ENCODE measurements at places on chromosomes 5 and 9.

DNA sequence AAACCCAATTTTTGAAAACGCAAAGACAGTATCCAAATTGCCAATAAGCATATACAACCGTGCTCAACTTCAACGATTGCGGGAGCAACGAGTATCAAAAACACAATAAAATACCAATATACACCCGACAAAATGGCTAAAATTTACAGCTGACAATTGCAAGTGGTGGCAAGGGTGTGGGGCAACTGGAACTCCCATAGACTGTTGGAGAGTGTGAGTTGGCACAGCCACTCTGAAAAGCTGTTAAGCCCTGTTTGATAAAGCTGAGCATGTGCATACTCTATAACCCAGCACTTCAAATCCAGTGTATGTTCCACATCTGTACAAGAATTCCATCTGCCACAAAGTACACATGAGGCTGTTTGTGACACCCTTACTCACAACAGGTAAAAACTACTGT is 20.3 kb upstream of the NKD2 start:
- DNase-seq: no peak

DNA sequence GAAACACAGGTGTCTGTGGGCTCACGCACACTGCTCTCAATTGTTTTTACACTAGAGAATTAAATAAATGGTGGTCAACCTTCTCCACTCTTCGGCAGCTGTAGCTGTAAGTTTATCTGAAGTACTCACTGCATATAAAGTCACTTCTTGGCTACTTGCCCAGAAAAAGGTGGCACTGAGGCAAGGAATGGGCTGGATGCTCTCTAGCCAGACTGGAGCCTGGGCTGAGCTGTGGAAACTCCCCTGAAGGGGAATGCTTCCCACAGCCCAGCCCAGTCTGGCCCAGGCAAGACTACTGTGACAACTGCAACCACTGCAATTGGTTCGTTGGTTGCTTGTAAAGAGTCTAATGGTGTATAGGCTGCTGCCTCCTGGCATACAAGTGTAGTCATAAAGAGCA is 4.5 kb downstream of the LEAP2 start:
- no peak for DNase-seq

- DNase-seq: no peak
These were observed 284.3 kb downstream of the CCDC171 start for GRCh38 chr9:15837079-15837679.

GRCh38 chr9:14888875-14889274 is 21.4 kb downstream of the FREM1 start:
- no peak for DNase-seq

- no peak for DNase-seq
These were observed 9.3 kb upstream of the NR3C1 start for GRCh38 chr5:143412661-143413342.

GRCh38 chr9:76400534-76401096 is 6.4 kb upstream of the RFK start:
- DNase-seq: no peak

DNA sequence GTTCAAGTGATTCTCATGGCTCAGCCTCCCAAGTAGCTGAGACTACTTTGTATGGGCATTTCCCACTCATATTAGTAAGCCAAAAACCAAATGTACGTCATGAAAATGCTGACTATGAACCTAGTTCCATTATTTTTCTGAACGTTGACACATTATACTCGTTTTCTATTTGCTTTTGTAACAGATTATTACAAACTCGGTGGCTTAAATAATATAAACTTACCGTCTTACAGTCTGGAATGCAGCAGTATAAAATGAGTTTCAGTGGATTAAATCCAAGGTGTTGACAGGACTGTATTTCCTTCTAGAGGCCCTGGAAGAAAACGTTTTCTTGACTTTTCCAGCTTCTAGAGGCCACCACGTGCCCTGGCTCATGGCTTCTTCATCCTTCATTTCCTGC is 517.0 kb downstream of the GADD45G start:
- DNase-seq: no peak
